ENCODE measurements at places on chromosomes 12 and 14. TPM values are rescaled to one million over a fixed set of nuclear protein-coding genes. Genes with fewer than 3 reads are reported as not detected.

DNA sequence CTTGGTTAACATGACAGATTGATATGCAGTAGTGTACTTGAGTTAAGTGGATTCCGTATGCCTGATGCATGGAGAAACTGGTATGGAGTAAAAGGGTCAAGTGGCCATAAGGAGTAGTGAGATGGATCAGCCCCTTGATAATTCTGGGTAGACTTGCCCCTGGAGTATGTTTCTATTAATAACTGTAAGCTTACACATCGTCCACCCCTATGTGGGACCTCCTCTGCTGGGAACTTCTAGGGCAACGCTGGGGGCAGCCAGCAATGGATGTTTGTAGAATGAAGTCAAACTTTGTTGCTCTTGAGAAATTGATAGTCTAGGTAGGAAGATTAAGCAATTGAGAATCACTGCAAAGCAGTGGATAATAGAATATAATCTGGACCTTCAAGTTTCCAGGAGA, 3.5 kb downstream of the C12orf75 start:
- peaks cover 2% of the 10 kb centered on the region for H3K36me3 ChIP-seq
- H3K4me3 ChIP-seq = no peak overlapping the region
- no peaks in the 10 kb centered on the region for H3K27me3 ChIP-seq
- peaks cover 48% of the 10 kb centered on the region for H3K4me1 ChIP-seq
- no peak overlapping the region for H3K27ac ChIP-seq

- H3K27ac ChIP-seq = no peak overlapping the region
- H3K36me3 ChIP-seq = no peaks in the 10 kb centered on the region
- DNase-seq = no peak
- no peak overlapping the region for H3K4me3 ChIP-seq
- H3K27me3 ChIP-seq = no peaks in the 10 kb centered on the region
- no peaks in the 10 kb centered on the region for H3K4me1 ChIP-seq
These were observed 251.6 kb downstream of the SLC15A4 start for GRCh38 chr12:128571906-128572810.

DNA sequence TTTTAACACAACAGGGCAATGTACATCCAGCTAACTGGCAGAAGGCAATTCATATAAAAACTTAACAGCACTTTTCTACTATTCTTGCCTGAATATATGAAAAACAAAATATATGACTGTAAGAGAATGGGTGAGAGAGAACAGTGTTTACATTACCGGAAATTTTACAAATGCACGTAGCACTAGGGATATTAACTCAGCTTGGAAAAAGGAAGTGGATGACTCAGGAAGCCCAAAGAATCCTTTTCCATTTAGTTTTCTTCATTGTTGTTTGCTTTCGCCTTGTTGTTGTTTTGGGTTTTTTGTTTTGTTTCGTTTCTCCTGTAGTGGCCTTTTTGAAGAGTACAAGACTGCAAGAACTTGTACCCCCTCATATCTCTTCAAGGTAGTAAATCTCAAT, 295.5 kb downstream of the EGLN3 start:
- no peak for DNase-seq
- H3K27ac ChIP-seq = no peak overlapping the region
- H3K36me3 ChIP-seq = no peaks in the 10 kb centered on the region

DNA sequence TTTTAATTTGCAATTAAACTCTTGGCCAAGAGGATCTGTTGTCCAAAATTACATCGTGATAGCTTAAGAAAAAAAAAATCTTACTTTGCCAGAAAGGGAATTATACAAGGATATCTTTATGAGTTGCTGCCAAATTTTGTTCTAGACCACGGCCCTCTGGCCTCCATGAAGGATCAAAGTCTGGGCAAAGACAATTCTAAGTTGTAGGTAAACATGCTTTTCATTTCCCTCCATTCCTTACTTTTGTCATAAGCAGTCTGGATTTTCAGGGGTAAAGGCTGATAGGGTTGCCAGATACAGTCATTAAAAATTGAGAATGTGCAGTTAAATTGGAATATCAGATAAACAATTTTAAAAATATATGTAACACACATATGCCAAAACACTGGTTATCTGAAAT, 135.1 kb downstream of the MON2 start:
- H3K27me3 ChIP-seq = no peaks in the 10 kb centered on the region
- no peak for DNase-seq
- peaks cover 39% of the 10 kb centered on the region for H3K4me1 ChIP-seq

DNA sequence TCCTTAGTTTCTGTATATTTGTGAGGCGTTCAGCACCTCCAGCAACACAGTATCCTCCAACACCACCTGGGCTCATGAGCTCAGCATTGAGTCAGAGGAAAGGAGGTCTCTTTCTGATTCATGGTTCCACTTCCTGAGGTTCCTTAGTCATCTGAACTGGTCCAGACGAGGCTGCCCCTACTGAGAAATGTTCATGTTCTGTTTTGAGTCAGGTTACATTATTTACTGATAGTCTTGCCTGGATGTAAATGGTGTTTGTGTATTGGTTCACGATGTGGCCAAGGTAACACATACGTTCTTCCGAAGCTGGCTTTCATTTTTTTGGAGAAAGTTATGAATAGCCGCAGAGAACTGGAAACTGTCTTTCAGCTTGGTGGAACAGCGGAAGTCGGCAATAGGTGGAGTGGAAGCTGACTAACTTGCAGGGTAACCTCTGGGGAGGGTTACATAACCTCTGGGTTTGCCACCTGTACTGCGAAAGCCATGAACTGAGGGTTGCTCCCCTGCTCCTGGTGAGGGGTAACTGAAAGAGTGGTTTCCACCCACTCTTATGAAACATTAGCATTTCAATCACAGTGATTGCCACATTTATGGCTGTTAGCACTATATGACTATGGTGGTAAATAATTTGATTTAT, 42.2 kb upstream of the MANSC4 start:
- peak; percentile 18 for DNase-seq
- peak overlapping the region; percentile 79 for H3K27ac ChIP-seq
- H3K27me3 ChIP-seq = peaks cover 13% of the 10 kb centered on the region
- peak overlapping the region; percentile 86 for H3K4me3 ChIP-seq
- H3K4me1 ChIP-seq = peaks cover 23% of the 10 kb centered on the region

GRCh38 chr14:77741438-77741837, 19.5 kb downstream of the SNW1 start:
- no peak overlapping the region for H3K4me3 ChIP-seq
- no peak for DNase-seq
- peak overlapping the region; percentile 74 for H3K27ac ChIP-seq
- no peaks in the 10 kb centered on the region for H3K27me3 ChIP-seq
- peaks cover 8% of the 10 kb centered on the region for H3K36me3 ChIP-seq
- H3K4me1 ChIP-seq = peaks cover 29% of the 10 kb centered on the region

GRCh38 chr12:95994476-95994875, 1.7 kb downstream of the HAL start:
- H3K27me3 ChIP-seq = peaks cover 6% of the 10 kb centered on the region
- no peak overlapping the region for H3K4me3 ChIP-seq
- peaks cover 13% of the 10 kb centered on the region for H3K4me1 ChIP-seq
- H3K36me3 ChIP-seq = peaks cover 4% of the 10 kb centered on the region
- no peak for DNase-seq

- no peaks in the 10 kb centered on the region for H3K36me3 ChIP-seq
- H3K4me3 ChIP-seq = no peak overlapping the region
- H3K4me1 ChIP-seq = no peaks in the 10 kb centered on the region
- no peak overlapping the region for H3K27ac ChIP-seq
- DNase-seq = no peak
These were observed 16.4 kb downstream of the NAV3 start for GRCh38 chr12:77847060-77847541.

ADAM20 gene
- total RNA-seq = 0.37 TPM
